ENCODE measurements at places on chromosomes 11 and 22.

DNA sequence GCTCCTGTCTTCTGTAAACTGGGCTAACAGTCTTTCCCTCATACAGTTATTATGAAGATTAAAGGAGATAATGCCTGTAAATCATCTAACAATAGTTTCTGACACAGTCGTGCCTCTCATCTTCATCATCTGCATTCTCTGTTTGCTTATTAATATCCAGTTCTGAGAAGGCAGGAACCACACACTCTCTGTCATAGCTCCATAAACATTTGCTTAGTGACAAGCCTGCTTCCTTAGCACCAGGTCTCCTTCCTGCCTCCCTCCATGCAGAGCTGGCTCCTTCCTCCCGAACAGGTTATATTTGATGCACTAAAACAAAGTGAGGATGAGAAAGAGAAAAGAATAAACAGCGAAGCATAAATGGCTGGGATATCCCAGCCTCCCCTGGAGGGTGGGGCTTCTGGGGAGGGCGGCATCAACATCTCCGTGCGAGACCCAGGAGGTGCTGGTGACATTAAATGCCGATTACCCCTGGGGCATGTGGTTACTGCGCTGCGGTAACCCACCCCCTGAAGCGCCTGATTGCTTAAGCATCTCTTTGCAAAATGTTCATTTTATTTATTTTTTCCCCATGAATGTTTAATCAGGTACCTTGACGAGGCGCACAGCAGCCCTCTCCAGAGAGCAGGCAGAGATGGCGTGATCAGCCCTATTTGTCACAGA is 404.9 kb downstream of the NXPE2 start:
- DNase-seq: no peak

GRCh38 chr22:49284056-49284784 is 543.5 kb downstream of the BRD1 start:
- DNase-seq: no peak

DNA sequence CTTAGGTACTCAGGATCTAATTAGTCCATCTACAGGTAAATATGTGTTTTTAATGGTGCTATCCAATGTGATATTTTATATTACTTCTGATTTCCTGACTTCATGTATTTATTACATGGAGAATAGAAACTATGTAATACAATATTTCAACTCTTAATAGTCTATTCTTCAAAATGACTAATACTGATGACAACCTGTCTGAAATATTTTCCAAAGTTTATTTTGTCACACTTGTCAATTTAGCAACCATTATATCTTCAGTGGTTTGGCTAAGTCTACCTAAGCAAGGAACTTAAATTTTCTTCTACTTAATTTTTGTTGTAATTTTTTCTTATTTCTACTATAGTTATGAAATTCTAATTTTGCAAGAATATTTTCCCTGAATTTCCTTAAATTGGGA is 55.0 kb upstream of the CNTN5 start:
- DNase-seq: no peak

DNA sequence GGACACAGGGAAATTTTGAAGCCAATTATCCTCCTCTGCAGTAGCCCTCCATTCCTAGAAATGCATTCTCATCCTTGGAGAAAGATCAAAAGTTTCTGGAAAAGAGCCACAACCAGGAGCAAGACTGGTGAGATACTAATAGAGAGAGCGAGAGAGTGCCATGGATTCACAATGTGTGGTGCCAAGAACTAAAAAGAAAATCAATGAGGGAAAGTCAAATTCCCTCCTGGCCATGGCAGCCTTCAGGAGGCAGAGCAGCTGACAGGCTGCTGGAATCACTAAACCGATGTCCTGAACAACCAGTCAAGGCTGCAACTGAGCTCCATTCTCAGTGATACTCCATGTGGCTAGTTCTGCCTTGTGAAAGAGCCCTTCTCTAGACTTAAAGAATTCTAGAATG is 561.0 kb downstream of the SOX6 start:
- DNase-seq: no peak

GRCh38 chr22:44023404-44024287 is 456 bp upstream of the PARVB start:
- DNase-seq: peak; percentile 50

DNA sequence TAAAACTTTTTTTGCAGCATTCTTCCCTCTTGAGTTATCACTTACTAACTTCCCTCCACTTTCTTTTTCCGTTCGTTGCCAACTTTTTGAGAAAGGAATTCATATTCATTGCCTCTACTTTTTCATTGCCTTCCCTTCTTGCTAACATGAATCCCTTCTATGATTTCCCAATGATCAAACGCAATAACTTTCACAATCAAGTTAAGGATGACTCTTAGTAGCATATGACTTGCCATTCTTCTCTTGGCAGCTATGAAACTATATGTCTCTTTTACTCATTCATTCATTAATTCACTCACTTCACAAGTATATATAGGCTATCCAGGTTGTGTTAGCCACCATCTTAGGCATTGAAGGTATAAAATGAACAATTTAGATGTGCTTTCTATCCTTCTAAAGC is 16.6 kb upstream of the ARHGAP20 start:
- DNase-seq: no peak

DNA sequence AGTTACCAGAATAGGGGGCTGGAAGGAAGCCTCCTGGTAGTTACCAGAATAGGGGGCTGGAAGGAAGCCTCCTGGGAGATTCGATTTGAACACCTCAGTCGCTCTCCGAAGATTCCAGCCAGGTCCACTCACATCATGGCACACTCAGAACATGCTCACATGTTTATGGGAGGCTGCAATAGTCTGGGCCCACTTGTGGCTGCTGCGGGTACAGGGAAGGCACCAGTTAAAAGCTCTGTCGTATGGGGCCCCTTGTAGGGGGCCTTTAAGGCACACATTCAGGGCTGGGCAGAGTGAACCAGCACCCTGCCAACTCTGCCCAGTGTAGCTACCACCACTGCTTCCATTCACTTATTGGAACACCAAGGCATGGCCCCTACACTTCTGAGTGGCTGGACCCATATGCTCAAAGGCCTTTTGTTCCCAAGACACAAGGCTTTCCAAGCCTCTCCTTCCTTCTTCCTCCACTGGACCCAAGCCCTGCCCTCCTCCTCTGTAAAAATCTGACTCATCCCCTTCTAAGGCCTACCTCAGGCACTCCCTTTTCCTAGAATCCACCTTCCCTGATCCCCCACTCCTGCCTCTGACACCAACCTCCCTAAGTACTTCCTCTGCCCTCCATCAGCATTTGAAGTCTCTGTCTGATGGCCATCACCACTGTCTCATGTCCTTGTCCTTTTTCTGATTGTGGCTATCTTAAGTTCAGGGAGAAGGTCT is 28.0 kb downstream of the USP35 start:
- no peak for DNase-seq

DNA sequence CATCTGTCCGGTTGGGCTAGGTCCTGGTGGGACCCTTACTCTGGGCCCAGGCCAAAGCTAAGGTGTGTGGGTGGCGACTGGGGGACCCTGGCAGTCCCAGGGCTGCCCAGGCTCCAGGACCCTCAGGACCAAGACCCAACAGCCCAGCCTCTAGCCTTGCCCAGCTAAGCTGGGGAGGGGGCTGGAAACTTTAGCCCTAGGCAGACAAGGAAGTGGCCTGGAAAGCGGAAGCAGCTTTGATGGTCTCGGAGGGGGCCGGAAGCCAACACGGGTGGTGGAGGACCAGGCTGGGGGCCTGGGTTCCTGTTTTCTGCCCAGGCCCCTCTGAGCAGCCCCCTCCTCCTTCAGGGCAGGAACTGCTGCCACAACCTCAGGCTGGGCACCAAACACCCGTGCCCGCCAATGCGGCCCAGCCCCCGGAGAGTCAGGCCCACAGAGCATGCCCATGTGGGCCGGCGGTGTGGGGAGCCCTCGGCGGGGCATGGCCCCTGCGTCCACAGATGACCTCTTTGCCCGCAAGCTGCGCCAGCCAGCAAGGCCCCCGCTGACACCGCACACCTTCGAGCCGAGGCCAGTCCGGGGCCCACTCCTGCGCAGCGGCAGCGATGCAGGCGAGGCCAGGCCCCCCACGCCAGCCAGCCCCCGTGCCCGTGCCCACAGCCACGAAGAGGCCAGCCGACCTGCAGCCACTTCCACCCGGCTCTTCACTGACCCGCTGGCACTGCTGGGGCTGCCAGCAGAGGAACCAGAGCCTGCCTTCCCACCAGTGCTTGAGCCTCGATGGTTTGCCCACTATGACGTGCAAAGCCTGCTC is 2.8 kb downstream of the SIPA1 start:
- DNase-seq: peak; percentile 62

DNA sequence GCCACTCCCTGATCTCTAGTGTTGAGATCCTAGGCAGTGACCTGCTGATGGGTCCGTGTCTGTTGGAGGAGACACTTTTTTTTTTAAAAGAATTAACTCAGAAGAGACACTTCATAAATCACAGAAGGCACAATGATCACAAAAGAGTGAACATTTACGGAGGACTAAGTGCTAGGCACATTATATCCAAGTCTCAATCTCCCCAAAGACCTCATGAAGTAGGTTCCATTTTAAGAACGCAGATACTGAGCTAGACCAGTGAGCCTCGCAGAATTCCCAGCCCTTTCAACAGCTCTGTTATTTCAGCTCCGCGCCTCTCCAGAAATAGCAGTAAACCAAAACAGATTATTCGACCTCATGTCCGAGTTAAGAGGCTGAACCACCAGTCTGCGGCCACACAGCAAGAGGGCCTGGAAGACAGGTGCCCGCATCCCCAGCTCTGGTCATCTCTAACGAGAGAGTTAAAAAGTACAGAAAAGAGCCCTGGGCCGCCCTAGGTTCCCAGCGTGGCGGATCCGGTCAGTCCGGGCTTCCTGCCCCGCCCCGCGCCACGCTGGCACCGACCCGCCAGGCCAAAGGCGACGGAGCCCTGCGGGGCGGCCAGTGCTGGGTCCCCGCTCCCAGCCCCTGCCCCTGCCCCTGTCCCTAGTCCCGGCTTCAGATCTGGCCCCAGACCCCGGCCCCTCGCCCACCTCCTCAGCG is 612 bp downstream of the XBP1 start:
- peak; percentile 73 for DNase-seq

- no peak for DNase-seq
These were observed 12.9 kb downstream of the CHEK2 start for GRCh38 chr22:28728621-28729313.

DNA sequence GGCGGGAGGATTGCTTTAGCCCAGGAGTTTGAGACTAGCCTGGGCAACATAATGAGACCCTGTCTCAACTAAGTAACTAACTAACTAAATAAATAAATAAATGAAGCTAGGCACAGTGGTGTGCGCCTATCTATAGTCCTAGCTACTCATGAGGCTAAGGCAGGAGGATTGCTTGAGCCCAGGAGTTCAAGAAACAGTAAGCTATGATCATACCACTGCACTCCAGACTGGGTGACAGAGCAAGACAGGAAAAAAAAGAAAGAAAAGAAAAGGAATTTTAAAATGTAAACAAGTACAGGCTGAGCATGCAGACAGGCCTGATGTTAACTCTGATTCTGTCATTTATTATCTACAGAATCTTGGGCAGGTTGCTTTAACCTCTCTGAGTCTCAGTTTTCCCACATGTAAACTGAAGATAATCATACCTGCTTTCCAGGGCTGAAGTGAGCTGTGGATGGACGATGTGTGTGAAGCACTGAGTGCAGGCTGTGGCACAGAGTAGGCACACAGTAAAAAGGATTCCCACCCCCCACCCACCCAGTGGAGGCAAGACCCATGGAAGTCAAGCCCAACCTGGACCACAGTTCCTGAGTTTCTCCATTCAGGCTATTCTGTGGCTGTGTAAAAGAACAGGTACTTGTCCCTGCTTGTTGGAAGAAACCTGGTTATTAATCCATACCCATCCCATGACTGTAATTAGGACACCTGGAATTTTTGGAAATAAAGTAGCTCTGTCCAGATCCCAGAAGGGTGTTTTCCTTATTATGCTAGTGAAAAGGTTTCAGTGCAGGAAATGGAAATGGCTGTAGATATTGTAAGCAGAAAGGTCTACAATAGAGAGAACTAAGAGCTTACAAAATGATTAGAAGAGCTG is 18.7 kb upstream of the SCUBE2 start:
- DNase-seq: no peak

DNA sequence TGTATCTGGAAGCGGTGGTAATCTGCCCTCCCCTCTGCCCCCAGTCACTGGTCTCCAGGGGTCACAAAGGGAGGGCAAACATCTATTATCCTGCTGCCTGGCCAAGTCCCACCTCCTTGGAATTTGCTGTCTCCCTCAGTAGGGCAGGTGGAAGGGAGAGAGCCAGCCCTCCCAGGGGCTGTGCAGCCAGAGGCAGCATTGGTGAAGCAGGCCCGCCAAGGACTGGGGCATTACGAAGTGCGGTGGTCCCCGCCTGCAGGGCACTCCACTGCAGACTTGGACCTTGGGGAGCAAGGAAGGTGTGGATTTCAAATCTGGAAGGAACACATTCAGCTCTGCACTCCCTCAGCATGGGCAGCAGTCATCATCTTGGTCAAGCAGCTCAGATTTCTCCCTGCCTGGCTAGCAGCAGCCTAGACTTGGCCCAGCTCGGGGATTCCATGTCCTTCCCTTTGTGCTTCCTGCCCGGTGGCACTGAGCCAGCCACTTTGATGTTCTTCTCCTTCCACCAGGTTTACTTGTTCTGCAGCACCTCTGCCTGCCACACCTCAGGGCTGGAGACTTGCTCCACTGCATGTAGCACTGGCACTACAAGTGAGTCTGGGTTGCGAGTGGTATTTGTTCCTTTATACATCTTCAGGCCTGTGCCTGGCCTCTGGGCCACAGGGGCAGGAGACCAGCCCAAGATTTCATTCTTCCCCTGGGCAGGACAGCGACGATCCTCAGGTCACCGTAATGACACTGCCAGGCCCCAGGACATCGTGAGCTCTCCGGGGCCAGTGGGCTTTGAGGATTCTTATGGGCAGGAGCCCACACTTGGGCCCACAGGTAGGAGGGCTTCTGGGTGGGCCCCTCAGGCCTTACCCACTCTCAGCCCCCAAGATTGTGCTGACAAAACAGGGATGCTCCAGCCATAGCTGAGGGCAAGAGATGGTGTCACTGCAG is 7.4 kb downstream of the ZP1 start:
- no peak for DNase-seq

DNA sequence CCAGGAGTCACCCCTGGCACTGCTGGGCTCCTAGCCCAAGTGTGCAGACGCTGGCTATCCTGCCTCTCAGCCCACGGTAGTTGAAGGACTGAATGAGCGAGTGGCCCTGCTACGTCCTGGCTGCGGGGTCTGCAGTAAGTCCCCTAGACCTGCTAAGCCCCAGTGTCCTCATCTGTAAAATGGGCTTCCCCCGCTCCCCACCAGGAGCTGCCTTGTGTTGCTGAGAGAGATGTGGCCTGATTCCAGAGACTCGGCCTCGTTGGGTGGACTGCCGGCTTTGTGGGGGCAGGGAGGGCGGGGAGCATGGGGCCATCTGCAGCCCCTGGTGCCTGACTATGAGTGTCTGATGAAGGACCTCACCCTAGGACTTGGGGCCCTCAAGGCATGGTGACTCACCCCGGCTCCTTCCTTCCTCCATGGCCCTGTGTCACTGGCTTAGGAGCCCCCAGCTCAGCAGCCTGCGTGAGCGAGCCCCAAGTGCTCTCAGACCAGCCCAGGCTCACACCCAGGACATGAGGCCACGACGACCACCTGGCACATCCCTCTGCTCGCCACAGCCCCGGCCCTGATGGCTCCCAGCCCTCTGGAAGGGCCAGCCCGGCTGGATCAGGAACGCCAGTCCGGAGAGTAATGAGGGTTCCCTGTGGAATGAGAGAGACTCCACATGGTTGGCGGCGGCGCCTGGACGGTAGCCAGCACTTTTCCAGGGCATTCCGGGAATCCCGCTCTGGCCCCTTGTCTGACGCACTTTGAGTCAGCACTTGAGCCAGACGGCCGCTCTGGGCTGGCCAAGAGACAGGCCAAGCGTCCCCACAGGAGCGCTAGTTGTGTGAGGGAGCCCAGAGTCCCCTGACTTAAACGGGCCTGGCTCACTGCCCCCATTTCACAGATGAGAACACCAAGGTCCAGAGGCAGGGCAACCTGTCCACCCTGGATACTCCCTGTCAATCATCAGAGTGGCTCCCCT is 50.5 kb upstream of the SHISAL1 start:
- peak; percentile 80 for DNase-seq

Measured in transverse colon (tissue), 4 donors.